ENCODE measurements at places on chromosomes 1 and 21.

DNA sequence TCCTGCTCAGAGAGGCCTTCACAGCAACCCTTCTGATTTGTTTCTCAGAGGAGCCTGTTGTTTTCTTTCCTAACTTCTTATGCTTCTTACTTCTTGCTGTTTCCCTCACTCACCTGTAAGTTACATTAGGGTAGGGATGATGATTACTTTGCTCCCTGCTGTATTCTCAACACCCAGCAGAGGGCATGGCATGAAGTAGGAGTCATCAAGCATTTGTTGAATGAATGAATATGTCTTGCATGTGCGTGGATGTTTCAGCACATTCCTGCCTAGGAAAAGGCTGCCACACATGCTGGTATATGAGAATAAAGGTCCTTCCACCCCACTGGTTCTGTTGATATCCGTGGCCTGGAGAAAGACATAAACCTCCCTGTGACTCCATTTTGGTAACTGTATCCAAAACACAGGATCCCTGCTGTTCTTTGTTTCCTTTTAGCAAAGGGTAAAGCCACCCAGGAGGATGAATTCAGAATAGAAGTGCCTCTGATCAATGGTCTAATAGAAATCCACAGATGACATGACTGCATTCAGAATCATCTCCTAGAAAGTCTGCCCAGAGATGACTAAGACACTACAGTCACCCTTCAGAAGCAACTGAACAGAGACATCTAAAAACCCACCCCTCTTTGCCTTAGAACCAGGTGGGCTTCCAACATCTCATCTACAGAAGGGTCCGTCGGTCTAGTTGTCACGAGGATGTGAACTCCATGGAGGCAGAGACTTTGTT, 168.8 kb downstream of the ZSCAN20 start:
- DNase-seq = peak; percentile 43

GRCh38 chr21:43613755-43614638, 45.3 kb downstream of the HSF2BP start:
- no peak for DNase-seq

- DNase-seq = no peak
These were observed 175.6 kb downstream of the CAMTA1 start for GRCh38 chr1:6960860-6961259.

- peak; percentile 92 for DNase-seq
These were observed 95.9 kb downstream of the EPHB2 start for GRCh38 chr1:22806584-22806983.

GRCh38 chr21:8993943-8994639, 1527.3 kb upstream of the TPTE start:
- DNase-seq = no peak

DNA sequence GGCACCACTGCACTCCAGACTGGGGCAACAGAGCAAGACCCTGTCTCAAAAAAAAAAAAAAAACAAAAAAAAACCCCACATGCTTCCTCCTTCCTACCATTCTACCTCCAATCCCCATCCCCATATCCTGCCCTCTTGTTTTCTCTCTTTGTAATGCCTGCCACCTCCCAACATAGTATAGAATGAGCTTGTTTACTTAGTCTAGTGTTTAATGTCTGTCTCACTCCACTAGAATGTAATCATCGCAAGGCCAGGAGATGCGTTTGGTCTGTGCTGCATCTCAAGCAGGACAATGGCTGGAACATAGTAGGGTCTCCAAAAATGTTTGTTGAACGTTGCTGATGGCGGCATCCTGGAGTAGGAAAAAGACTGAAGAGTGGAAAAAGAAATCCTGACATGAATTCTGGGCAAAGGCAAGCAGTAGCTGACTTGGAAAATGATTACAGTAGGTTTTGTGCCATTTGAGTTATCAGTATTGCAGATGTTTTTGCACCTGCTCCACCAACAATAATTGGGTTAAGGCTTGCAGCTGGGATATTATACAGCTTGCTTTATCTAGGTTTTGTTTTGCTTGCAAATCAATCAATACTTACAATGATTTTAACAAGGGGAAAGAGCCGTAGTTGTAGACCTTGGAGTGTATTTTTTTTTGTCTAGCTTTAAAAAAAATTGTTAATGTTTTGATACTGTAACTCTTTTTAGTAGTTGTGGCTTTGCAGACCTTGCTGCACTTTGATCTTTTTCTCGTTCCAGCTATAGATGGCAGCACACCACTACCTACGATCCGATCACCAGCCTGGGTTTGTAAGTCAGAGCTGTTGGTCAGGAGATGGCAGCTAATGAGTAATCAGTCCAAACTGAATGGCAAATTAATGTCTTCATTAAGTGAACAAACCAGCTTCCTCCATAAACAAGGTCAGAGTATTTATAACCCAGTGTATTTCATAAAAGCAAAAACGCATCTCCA, 62.4 kb downstream of the BACH1 start:
- DNase-seq = peak; percentile 70

GRCh38 chr1:93977598-93977945, 68.3 kb upstream of the GCLM start:
- no peak for DNase-seq

- peak; percentile 52 for DNase-seq
These were observed 106.2 kb downstream of the NIBAN1 start for GRCh38 chr1:184867866-184868689.

DNA sequence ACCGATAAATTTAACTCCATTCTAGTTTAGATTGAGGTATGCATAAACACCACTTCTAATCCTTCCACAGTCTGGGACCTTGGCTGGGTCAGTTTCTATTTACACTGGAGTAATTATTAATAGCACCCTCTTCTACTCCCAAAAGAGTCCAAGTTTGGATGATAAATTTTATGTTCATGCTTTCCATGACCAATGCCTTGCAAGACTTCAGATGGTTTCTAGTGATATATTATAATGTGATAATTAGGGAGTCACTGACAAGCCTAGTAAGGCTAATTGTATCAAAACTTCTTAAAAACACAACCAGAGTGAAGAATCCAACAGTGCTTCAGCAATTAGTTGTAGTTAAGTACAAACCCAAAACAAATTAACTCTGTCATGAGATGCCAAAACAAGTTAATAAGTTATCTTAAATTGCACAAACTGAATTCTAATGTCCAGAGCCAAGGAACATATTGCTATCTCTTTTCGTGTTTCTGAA, 489.6 kb downstream of the TTLL7 start:
- DNase-seq = no peak

DNA sequence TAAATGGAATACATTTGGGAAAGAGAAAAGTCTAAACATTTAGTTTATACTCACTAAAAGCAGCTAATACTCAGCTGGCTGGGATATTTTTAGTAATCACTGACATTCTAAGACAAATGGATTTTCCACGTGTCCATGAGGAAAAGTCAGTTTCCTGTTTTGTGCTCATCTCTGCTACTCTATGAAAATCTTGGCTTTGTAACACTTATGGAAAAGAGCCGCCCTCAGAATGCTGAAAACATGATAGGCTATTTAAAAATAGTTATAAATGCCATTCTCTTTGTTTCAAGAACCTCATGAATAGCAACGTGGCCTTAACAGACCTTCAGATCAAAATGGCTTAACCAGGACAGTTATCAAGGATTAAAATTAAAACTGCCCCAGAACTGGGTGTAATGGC, 29.9 kb downstream of the MRAP start:
- no peak for DNase-seq

GRCh38 chr1:161209790-161210409, 5.2 kb upstream of the FCER1G start:
- peak; percentile 83 for DNase-seq

GRCh38 chr1:103145449-103145848, 37.1 kb upstream of the COL11A1 start:
- DNase-seq = no peak

DNA sequence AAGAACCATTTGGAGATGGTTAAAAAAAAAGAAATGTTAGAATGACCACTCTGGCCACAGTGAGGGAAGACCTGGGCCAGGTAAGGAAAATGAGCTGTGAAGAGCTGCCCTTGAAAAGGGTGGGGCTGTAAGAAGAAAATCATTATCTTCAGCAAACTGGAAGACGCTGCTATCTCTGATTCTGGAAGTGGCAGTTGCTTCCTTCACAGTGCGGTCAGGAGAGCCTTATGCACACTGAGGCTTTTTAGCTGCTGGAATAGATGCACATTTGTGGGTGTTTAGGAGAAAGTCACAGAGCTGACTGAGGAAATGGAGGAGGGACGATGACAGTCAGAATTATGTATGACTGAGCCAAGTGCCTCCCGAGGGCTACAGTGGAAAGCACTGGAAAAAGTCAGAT, 91.6 kb downstream of the TBX19 start:
- peak; percentile 30 for DNase-seq

DNA sequence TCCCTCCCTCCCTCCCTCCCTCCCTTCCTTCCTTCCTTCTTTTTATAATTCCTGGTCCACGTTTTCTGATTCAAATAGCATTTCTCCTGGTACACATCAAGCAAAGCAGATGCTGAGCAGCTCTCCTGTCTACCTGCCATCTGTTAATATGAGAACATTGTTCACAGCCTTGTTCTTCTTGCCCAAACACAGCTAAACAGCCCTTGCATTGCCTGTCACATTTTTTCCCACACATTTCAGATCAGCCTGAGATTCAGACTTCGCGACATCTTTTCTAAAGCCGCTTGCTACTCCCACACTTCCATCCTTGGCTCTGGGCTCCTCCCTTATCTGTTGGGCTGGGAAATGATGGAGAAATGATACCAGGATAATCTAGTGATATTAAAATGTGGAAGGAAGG, 200.5 kb downstream of the PCP4 start:
- peak; percentile 58 for DNase-seq

GRCh38 chr21:38743772-38744529, 61.8 kb upstream of the ETS2 start:
- no peak for DNase-seq

GRCh38 chr1:87170931-87171598, 157.6 kb upstream of the LMO4 start:
- DNase-seq = no peak

DNA sequence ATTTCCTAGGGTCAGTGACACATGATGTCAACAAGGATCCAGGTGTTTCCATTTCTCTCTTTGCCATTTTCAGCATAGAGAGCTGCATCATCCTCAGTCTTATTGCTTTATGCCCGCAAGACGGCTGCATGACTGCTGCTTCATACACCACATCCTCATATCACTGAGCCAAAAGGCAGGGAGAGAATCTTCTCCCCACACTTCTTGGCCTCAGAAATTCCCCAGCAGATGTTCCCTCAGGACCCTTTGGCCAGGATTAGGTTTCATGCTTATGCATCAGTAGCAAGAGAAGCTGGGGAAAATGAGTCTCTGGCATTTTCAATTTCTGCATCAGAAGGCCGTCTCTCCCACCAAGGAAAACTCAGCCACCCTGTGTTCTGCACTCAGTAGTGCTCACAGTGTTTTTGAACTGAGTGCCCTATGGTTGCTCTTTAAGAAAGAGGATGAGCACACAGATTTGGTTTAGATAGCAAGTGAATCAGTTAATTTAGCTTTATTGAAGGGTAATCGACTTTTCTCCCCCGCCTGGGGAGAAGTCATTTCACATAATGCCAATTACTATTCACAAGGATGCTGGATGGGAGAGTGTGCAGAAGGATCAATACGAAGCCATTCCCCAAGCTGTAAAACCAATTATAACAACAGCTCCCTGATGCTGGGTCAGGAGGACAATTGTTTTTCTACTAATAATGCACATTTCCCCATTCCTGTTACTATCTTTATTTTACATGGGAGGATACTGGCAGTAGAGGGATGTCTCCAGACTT, 360.2 kb downstream of the HHIPL2 start:
- DNase-seq = no peak

- no peak for DNase-seq
These were observed 73.4 kb downstream of the HUNK start for GRCh38 chr21:31946231-31946630.

GRCh38 chr1:219210067-219210466, 36.4 kb downstream of the LYPLAL1 start:
- no peak for DNase-seq

- peak; percentile 64 for DNase-seq
These were observed at the start of gene RASSF5 for GRCh38 chr1:206507284-206508129. TSS of gene RASSF5 (plus strand) at chr1:206507531. CDS start at chr1:206507603, 72 bp downstream.

GRCh38 chr1:80987106-80987505, 813.6 kb upstream of the ADGRL2 start:
- no peak for DNase-seq

DNA sequence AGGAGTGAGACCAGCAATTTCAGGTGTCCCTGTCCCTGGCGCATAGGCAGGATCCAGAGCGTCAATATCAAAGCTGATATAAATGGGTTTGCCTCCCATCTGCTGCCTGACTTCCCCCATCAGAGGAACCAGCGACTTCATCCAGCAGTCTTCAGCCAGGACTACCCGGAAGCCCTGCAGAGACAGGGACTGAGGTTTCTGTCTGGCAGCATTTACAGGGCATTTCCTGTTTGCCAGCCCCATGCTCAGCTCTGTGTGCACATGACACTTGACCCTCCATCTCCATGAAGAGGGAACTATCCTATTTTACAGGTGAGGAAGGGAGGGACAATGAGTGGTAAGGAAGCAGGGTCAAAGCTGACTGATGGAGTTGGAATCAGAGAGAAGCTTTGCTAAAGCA, 7.2 kb downstream of the AGMAT start:
- DNase-seq = peak; percentile 46

- no peak for DNase-seq
These were observed 2.1 kb downstream of the CNTN2 start for GRCh38 chr1:205045146-205045545.

DNA sequence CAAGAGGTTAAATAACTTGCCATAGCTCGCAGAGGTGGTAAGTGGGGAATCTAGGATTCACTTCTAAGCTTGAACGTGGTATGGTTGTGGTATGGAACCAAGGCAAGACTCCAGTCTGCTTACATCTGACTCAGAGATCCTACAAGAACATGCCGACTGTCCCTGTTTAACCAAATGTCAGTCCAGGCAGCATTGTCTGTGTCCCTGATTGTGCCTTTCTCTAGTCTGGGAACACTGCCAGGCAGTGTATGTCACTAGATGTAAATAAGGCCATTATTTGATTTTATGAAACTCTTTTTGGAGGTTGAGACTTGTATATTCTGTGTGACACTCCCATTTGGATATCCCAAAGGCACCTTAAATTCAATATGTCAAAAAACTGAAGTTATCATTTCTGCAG, 96.0 kb downstream of the NOS1AP start:
- peak; percentile 62 for DNase-seq

GRCh38 chr1:2785631-2786328, 15.7 kb downstream of the TTC34 start:
- no peak for DNase-seq

DNA sequence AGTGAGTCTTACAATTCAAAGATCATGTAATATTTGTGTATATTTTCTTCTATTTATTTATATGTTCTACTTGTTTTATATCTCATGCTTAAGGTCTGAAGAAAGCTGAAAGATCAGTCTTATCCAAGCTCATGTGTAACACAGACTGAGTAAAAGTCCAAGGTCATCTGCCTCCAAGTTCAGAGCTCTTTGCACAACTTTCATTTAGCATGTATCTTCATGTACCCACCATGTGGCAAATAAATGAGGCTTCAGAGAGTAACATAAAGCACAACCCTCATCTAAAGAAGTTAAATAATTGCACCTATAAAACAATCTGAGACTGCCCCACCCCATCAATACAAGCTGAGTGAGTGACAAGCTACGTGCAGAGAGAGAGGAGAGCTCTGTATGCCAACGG, 38.5 kb upstream of the PRDX6 start:
- no peak for DNase-seq

All from Ammon's horn (tissue), 1 donor.